ENCODE measurements at places on chromosomes 2 and 18.

- no peak for DNase-seq
Measured at GRCh38 chr2:11102466-11102865, 52.8 kb upstream of the SLC66A3 start.

DNA sequence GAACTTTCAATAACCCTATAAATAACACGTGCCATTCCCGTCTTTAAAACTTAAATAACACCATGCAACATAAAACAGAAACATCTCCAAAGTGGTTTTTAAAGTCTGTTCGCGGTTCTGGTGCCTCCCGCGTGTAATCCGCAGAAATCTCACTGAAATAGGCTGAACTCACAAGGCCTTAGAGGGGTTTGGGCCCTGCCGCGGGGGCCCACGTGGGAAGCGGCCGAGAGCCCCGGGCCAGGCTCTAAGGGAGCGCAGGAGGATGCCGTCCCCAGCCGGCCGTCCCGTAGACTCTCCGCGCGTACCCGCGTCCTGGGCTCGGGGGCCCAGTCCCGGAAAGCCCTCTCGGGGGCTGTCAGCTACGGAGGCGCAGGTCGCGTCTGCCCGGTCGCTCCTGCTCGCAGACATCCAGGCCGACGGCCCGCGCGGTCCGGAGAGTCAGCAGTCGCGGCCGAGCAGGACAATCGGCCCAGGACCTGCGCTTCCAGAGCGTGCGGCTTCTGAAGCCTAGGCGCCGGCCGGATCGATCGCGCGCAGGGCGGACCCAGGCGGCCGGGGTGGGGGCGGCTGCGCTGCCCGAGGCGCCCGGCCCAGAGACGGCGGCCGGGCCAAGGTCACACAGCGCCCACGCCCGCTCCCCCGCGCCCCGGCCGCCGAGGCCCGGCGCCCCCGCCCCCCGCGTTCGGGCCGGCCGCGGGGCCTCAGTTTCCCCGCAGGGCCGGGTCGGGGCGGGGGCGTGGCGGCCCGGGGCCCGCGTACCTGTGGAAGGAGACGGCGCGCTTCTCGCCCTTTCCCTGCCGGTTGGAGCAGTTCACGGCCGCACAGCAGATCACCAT is 558 bp downstream of the THAP4 start:
- no peak for DNase-seq

- no peak for DNase-seq
Measured at GRCh38 chr2:5057891-5058351, 634.3 kb upstream of the SOX11 start.

- no peak for DNase-seq
Measured at GRCh38 chr2:42048299-42049220, 739 bp downstream of the PKDCC start.

DNA sequence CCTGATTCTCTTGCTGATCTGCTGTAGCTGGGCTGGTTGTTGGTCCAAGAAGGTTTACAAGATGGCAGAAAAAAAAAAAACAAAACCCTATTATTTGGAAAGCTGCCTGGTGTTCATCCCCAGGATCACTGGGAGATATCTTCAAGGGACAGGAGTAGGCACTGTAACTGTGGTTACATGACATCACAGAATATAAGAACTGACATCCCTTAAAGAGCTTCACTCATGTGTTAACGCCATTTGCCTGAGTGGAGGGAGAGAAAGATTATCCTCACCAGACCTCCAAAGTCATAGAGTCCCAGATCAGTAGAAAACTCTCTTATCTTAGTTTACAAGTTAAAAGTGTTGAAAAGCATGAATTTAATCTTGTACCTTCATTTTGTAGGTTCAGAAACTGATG is 95.3 kb upstream of the BZW1 start:
- no peak for DNase-seq

DNA sequence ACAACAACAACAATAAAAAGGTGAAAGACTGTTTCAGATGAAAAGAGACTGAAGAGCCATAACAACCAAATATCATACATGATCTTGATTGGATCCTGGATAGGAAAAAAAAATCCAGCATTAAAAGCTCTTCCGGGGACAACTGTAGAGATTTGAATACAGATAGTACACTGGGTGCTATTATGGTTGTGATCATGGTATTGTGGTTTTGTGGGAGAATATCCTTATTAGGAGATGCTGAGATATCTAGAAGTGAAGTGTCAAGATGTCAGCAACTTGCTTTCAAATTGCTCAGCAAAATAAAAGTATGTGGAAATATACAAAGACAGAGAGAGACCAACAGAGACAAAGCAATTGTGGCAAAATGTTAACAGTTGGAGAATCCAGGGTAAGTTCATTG is 15.5 kb upstream of the SPATA3 start:
- no peak for DNase-seq

DNA sequence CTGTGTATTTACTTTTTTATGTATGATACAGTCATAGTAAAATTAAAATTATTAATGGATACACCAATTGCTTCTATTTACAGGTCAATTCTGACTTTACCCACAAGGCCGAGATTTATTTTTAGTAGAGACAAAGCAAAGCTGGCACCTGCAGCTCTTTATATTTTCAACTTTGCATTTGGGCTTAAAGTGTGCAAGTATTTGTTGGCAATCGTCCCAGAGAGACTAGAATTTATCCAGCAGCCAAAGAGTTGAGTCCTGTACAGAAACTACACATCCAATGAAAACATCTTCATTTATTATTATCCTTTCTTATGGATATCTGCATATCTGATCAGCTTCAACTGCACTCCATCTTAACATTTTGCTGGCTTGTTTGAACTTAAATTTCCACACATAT is 485.6 kb downstream of the SOX11 start:
- DNase-seq: no peak

- DNase-seq: no peak
Measured at GRCh38 chr18:484749-485464, 15.6 kb downstream of the COLEC12 start.

GRCh38 chr2:60299179-60299578 is 254.3 kb downstream of the BCL11A start:
- no peak for DNase-seq

- DNase-seq: no peak
Measured at GRCh38 chr2:96642564-96643360, at the start of gene FER1L5. Gene FER1L5, plus strand, starts transcription at chr2:96642764. Its CDS starts 73 bp downstream, at chr2:96642837.

DNA sequence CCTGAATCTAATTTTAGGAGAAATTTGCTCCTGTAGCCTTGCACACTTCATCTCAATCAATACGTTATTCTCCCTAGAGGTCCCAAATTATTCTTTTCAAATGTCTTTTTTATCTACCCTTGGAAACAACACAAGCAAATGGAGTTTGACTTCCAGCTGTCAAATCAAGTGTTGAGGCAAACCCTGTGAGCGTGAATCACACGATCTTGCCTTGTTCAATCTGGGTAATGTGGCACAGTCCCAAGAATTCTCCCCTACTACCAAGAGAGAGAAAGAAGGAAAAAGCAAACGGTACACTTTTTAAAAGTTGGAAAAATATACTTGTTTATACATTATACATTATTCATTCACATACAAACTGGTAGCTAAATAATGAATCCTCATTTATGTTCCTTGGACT is 2035.3 kb upstream of the CELF4 start:
- DNase-seq: no peak

GRCh38 chr2:844715-845114 is 105.9 kb upstream of the SNTG2 start:
- DNase-seq: no peak

DNA sequence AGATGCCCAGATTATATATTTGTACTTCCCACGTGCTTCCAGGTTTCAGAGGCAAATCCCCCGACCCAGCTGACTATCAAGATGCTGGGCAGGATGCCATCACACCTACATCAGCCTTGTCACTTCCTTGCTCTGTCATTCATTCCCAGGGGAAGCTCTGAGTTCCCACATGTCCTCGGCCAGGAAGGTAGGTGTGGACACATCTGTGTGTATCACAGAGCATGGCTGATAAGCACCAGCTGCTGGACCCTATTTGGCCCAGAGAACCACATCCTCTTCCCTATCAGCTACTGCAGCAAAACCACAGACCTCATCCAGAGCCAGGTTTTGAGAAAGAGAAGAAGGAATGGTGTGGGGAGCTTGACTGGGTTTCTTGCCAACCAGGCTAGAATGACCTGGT is 31.9 kb upstream of the ITGA6 start:
- no peak for DNase-seq

- no peak for DNase-seq
Measured at GRCh38 chr2:24179683-24180082, 4.8 kb downstream of the FAM228A start.

GRCh38 chr18:13983506-13983905 is 68.2 kb upstream of the MC2R start:
- no peak for DNase-seq

DNA sequence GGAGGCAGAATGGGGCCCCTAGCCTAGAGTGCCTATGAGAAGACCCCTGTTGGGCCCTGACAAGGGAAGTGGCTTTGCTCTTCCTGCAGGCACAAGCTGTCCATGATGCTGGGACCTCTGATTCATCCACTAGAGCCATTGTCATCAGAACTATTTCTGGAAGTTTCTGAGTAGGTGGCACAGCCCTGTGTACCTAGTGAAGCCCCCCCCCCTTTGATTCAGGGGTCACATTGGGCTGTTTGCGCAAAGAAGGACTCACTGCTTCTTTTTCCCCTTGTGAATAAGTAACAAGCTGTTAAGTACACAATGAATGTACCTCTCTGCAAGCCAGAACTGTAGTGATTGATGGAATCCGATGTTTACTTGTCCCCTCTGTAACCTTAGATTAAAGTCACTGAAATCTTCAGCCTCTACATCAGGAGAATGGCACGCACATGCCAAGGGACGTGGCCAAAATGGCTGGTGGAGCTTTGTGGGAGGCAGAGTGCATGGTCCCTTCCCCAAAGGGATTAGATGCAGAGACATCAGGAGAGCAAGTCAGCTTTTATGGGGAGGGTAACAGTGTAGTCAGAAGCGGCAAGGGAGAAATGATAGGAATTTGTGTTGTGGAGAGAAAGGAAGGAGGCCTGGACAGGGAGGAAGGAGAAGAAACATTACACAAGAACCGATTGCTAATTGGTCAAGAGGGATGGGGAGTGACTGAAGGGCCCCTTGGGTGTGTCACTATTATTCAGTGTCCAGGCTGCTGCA is 267.6 kb upstream of the RAB12 start:
- DNase-seq: no peak

- DNase-seq: no peak
Measured at GRCh38 chr2:159553727-159554126, 62.6 kb downstream of the BAZ2B start.

DNA sequence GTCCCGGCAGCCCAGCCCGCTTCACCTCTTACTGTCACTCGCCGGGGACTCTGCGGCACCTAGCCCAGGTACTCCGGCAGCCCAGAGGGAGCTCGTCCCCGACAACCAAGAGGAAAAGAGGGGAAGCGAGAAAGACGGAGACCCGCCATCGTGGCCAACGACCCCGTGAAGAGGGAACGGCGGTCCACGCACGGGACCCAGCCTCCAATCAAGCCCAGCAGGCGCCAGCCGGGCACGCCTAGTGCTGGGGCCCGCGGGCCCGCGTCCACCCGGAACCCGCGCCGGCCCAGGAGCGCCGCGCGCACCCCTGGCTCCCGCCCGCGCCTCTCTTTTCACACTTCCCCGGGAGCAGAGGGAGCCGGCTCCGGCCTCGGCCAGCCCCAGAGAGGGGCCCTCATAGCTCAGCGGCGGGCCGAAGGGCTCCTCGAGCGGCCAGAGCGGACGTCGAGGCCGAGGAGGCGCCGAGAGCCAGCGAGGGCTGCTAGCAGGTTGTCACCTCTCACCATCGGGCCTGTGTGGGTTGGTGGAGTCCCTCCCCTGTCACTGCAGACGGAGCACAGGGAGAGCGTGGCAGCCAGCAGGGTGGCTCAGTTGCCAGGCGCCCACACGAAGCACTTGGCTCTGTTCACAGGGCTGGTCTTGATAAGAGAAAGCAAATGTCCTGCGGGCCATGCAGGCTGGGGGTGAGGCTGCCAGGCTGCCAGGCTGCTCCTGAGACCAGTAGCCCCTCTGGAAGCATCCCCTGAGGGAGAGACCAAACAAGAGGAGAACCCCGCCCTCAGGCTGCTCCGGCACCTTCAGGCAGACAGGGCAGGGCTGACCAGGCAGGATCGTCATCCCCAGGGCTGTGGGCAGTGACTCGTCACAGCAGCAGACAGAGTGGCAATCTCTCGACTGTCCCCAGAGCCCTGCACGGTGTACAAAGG is 36.9 kb upstream of the KLF11 start:
- DNase-seq: no peak

- no peak for DNase-seq
Measured at GRCh38 chr2:207352978-207353671, 176.6 kb upstream of the CREB1 start.

DNA sequence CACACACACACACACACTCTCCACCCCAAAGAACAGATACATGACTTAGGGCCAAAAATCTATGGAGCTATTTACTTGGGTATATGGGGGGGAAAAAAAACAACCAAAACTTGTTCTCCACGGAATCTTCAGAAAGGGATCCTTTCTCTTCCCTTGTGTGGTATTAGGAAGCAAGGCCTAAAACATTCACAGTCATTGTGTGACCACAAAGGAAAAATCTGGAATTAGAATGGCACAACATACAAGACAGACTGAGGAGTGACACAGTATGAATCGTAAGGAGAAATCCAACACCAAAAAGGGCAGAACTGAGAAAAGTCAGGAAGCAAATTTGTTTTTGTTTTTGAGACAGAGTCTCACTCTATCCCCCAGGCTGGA is 70.3 kb downstream of the ASXL2 start:
- DNase-seq: no peak

GRCh38 chr18:39305766-39306165 is 1740.2 kb upstream of the CELF4 start:
- no peak for DNase-seq

DNA sequence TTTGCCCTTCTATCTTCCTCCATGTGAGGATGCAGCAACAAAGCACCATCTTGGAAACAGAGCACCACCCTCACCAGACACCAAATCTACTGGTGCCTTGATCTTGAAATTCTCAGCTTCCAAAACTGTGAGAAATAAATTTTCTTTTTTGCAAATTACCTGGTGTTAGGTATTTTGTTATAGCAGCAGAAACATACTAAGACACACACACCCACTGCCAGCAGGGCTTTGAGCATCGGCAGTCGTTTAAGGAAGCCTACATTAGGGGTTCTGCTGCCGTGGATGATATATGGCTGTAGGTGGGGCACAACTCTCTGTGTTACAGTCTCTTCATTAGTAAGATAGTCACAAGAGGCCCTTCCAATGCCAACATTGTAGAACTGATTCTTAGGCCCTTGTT is 20.7 kb upstream of the MFSD6 start:
- no peak for DNase-seq

DNA sequence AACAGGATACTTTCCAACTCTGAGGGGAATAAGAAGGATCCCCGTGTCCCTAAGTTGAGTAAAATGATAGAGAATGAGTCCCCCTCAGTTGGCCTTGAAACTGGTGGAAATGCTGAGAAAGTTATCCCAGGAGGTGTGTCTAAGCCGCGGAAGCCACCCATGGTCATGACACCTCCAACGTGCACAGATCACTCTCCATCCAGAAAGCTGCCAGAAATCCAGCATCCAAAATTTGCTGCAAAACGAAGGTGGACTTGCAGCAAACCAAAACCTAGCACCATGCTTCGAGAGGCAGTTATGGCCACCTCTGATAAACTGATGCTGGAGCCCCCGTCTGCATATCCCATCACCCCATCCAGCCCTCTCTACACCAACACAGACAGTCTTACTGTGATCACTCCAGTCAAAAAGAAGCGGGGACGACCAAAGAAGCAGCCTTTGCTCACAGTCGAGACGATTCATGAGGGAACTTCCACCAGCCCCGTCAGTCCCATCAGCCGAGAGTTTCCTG is 270.1 kb downstream of the SETBP1 start:
- no peak for DNase-seq
